Retinal pigment epithelial cell (primary cell): ENCODE measurements at places on chromosomes 6 and 20.
A peak's percentile ranks its signal among the peaks of the same experiment; 100 is the strongest.

GRCh38 chr6:137722749-137723272 lies 144.2 kb upstream of the TNFAIP3 start:
- DNase-seq = no peak

DNA sequence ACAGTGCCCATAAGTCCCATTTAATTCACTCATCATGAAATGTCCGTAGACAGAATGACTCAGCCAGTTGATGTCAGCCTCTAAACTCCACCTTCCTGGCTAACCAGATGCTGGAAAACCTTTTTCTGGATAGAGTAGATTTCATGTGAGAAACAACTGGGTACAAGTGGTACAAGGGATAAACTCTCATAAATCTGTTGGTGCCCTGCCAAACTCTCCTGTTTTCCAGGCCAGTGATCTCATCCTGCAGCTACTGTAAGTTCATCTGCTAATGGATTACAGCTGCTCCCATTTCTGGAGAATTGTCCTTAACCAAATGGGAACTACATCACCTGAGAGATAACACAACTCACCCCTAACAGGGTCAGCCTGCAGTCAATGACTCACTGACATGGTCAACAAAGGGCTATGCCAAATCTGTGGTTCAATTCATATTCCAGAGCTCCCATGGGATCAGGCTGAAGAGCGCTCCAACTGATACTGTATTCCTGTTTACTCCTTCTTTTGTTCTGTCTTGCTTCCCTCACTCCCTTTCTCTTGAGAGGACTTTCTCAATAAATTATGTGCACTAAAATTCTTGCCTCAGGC lies 210.1 kb upstream of the HDDC2 start:
- peak; percentile 50 for DNase-seq

DNA sequence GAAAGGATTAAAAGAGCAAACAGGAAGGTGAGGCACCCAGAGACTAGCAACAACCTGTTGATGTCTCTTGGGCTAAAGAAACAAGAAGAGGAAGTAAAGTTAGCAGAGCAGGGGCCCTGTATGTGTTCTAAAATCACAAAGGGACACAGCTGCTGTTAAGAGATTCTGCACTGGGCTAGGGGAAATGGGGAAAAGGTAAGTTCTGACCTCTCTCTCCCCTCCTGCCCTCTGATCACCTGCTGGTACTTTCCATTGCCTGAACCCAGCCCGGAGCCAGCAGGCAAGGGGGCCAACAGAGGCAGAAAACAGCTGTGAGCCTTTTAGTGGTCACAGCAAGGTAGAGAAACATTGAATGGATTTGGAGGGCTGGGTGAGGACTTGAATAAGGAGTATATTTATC lies 13.5 kb upstream of the CNR1 start:
- no peak for DNase-seq

GRCh38 chr6:34447910-34448309 lies 18.0 kb upstream of the PACSIN1 start:
- no peak for DNase-seq

DNA sequence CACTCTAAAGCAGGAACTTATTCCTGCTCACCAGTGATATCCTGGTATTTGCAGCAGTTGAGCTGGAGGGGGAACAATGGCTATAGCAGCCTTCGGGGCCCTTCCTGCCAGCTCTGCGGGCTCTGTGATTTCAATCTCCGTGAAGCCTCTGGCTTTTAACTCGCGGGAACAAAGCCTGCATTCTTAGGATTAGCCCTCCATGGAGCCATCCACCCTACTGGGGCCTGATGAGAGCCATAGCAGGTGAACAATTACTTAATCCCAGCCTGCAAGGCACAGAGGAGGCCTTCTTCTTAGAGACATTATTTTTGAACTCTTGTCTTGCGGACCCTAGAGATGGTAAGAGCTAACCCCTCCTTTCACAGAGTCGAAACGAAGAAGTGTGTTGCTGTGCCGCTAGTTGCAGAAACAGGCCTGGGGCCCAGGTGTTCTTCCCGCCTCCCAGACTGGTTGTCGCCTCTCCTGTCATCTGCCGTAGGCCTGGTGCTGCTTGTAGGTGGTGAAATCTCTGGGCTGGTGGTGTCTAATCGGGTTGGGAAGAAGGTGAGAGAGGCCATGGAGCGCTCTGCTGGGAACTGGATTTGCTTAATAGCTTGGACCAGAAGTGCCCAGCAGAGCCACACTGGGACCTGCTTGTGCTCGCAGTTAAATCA lies 9.7 kb downstream of the GHRH start:
- no peak for DNase-seq

GRCh38 chr6:153059757-153060156 lies 57.2 kb upstream of the MTRF1L start:
- no peak for DNase-seq

DNA sequence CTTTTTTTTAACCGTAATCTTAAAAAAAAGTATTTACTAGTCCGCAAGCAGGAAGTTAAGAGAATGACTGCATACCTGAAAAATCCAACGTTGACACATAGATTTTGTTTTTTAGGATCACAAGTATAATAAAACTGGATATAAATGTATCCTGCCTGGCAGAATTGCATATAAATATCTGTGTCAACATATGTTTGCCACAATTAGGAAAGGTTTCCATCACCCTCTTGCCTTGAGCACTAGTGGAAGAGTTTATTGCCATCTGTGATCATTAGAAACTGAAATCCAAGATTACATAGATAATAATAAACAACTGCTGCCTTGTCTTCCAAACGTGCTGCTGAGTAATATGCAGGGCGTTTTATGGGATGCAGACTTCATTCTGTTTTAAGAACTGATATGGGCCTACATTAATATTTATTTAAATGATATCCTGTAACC lies 27.9 kb downstream of the PLEKHG1 start:
- DNase-seq = no peak

- no peak for DNase-seq
Observed at GRCh38 chr6:139230391-139230840, 61.4 kb downstream of the TXLNB start.

DNA sequence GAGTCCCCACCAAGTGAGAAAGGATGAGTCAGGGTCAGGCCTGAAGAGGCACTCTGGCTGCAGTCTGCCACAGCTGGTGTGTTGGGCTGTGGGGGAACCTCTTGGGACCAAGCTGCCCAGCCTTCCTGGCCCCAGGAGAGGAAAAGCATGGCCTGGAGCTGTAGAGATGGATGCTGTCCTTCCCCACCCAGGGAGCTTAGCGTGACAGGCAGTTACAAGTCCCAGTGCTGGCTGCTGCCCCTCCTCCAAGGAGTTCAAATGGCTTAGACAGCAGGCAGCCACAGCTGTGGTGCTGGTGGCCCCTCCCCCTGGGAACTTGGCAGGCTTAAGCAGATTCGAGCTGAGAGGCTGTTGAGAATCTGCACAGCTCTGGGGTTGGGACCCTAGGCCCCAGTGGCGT lies 253.2 kb downstream of the PLCB1 start:
- no peak for DNase-seq

- DNase-seq = no peak
Observed at GRCh38 chr20:23147964-23148730, 62.0 kb upstream of the CD93 start.

DNA sequence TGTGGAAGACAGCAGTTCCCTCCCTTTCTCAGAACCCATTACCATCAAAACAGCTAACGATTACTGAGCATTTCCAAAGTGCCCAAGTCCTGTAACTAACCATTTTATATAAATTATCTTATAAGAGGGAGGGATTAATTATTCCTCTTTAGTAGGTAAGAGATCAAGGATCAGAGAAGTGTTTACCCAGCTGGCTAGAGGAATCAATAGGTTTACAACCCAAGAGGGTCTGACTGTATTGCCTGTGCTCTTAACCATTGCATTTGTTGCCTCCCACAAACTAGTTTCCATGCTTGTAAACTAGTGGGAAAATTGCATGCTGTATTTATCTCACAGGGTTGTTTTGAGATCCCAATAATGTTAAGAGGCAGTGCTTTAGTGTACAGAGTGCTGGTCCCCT lies 3.7 kb upstream of the DBNDD2 start:
- DNase-seq = no peak

DNA sequence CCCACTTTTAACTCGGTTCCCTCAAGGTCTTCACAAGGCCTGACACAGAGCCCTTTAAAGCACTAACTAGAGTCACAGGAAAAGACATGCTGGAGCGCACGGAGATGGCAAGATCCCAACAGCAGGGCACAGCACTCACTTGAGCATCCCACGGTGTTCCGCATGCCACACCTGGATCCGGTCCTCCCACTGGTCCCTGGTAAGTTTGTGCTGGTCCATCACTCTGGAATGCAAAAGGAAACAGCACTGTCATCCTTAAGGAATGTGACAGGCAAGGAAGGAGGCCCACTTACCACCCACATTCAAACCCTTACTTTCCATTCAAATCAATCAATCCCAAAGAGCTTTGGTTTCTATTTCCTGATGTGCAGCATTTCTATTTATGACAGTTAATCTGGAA lies 34.7 kb downstream of the EZR start:
- no peak for DNase-seq

DNA sequence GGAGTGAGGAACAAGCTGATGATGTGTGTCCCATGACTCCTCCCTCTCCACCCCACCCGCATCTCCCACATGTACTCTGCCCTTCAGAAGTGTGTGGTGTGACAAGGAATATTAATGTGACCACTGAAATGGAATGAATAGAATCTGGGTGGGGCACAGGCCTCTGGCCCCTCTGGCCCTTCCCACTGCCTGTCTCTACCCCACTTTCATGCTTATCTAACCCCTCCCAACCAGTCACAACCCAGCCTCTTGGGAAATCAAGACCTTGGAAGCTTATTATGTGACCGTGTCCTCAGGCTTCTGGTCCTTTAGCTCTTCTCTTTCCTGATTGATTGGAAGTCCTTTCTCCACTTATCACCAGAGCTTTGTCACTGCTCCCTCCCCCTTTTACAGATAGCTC lies 312.2 kb upstream of the SOX4 start:
- DNase-seq = no peak

DNA sequence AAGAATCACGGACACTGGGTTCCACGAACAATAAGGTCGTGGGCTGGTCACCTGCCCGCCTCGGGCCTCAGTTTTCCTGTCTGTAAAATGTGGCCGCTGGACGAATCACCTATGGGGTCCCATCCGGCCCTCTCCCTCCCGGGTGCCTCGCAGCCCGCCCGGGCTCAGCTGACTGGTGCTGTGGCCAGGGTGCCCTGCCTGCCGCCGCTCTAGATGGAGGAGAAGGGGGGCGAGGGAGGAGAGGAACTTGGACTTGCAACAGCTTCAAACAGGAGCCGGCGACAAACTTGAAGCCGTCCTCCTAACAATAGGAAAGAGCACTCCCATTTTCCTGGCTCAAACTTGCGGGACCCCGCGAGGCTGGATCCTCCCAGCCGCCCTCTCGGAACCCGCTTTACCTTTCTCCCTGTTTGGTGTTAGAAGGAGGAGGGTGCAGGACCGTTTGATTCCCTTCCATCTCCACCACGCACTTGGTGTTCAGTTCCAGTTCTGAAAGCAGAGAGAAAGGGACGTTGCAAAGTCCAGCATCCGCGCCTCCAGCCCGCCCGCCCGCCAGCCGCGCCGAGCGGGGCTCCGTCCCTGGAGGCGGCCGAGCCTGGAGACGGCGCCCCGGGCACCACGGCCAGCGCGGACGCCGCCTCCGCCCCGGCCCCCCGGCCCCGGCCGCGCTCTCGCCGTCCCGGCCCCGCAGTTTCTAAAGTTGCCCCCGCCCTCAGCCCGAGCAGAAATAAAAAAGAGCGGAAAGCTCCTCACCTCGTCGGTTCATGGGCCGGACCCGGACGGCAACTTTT lies 584 bp downstream of the KIF13A start:
- no peak for DNase-seq

- peak; percentile 79 for DNase-seq
Observed at GRCh38 chr20:5195655-5196054, 68.8 kb downstream of the CDS2 start.

DNA sequence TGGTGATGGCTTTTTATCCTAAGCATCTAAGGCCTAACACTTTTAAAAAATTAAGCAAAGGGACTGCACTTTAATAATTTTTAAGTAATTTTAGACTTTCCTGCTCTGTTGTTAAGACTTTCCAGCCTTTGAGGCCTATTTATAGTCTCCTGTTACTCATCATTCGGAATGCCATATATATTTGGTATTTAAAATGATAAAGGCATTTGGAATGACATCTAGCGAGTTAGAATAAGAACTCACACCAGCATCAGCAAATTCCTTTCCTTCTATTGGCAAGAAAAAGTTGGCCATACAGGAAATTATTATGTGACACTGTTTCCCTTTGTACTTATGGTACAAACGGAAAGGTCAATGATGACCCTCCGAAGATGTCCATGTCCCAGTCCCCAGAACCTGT lies 88.1 kb upstream of the STMND1 start:
- DNase-seq = peak; percentile 47

DNA sequence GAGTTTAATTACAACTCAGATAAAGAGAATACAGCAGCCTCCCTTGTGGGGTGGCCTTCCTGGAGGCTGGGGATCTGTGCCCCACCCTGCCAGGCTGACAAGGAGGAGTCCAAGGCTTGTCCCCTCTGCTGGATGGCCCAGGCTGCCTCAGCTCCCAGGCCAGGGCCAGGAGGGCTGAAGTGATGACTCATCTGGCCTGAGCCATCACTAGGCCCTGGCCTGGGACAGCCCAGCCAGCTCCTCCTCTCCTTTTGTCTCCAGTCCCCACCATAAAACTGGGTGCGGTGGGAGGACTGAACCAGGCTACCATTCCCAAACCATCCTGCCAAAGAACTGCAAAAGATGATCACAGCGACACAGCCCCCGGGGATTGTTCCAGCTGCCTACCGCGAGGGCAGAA lies 15.0 kb downstream of the GRM4 start:
- DNase-seq = no peak

GRCh38 chr6:11042750-11043377 lies 1.2 kb downstream of the ELOVL2 start:
- no peak for DNase-seq

DNA sequence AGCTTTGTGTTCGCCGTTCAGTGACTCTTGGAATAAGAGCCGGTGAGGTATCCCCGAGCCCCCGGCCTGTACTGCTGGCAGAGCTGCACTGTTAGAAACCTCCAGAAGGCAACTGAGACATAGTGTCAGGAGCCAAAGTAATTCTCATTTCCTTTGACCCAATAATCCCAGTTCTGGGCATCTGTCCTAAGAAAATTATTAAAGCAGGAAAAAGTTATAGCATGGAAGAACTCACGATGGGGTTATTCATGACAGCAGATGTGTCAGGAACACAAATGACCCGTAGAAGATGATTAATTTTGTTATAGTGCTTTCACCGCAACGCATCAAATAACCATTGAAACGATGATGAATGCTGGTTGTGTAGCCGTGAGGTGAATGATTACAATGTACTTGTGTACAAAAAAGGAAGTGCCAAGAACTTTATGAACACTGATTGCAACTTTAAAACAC lies 20.3 kb downstream of the CYP21A2 start:
- no peak for DNase-seq

GRCh38 chr6:3312604-3313231 lies 54.0 kb downstream of the PSMG4 start:
- DNase-seq = no peak
